ENCODE measurements at places on chromosomes 2 and 18.
A peak's percentile ranks its signal among the peaks of the same experiment; 100 is the strongest.

DNA sequence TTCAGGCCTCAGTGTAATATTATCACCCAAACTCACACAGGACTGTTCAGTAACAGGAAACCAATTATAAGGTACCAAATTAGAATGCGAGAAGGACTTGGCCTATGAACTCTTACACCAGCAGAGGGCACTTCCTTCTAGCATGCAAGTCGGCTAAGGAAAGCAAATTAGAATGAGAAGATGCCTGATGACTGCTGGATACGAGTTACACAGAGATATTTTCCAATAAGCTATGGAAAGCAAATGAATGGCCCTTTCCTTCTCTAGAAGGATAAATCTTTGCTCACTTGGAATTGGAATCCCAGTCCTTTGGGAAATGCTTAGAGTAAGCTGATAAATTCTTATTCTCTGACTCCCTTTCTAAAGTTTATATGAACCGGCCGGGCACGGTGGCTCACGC, 109.8 kb downstream of the AP1S3 start:
- peak; percentile 61 for DNase-seq

DNA sequence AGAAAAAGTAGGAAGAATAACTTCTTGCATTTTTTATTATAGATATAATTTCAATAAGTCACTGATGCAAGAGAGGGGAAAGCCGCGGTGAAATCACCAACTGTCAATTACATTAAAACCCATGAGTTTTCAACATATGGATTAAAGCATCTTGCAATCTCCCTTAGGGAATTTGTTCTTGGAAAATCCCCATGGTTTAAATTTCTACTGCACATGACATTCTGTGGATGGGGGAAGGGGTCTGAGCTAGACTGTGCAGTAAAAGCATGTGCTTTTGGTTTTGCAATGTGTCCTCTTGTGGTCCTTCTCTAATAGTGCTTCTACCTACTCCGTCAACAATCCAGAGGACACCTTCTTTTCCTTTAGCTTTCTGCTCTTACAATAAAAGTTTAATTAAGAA, 894.0 kb downstream of the DCDC2C start:
- no peak for DNase-seq

GRCh38 chr2:27830656-27831055, 59.1 kb downstream of the MRPL33 start:
- no peak for DNase-seq

- DNase-seq: peak; percentile 70
Observed at GRCh38 chr2:143513081-143513480, 383.9 kb downstream of the ARHGAP15 start.

- no peak for DNase-seq
Observed at GRCh38 chr2:200373973-200374416, 67.5 kb downstream of the SPATS2L start.

DNA sequence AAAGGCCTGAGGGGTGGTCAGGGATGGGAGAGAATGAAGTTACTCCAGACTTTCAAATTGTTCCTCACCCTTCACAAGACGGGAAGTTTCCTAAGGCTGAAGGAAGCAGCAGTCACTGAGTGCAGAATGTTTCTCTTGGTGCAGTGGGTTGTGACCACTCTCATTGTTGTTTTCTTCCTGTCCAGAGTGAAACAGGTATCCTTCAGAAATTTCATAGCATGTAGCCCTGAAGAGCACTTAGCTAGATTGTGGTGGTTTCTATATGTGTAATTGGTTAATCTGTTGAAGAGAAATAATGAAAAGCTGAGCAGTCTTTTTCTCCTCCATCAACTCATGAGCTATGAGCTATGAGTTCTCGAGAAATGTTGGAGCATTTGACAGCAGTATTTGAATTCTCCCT, 96.8 kb downstream of the GPD2 start:
- DNase-seq: no peak

GRCh38 chr18:41128126-41128525, 826.9 kb upstream of the PIK3C3 start:
- DNase-seq: no peak

DNA sequence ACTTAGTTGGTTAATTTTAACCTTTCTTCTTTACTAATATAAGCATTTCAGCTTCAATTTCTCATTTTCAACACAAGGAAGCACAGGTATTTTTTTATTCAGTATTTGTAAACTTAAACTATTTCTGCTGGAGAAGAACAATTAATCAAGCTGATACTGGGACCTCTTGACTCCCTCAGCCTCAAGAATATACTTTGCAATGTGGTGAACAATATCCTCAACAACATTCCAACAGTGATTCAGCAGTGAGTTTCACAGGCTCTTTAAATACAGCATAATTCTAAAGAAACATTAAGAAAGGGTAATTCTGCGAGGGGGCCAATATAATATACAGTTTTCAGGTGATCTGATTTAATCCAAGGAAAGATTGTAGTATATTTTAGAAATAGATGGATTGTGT, 10.0 kb downstream of the RAPGEF4 start:
- peak; percentile 37 for DNase-seq

DNA sequence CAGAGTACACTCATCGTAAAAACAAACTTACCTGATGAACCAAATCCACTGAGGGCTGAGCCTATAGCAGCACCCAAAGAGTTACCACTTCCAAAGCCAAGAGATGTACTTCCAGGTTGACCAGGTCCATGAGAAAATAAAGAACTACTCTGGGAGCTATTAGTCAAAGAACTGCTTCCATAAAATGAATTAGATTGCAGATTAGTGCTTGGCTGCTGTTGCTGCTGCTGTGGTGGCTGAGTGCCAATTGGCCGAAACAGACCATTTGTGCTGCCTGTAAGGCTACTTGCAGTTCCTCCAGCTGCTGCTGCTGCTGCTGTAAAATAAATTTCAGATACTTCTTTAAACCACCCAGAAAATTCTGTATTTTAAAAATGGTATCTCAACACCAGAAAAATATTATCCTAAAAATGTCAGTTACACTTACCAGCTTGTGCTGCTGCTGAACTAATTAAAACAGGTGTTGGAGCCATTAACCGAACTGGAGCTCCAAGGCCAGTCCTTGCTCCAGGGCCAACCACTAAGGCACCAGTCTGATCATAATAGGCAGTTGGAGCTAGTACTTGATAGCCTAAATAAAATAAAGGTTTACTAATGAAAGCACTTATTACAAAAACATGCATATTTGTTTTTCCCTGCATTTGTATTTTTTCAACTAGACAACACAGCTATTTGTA, 58.1 kb upstream of the SDC1 start:
- no peak for DNase-seq

DNA sequence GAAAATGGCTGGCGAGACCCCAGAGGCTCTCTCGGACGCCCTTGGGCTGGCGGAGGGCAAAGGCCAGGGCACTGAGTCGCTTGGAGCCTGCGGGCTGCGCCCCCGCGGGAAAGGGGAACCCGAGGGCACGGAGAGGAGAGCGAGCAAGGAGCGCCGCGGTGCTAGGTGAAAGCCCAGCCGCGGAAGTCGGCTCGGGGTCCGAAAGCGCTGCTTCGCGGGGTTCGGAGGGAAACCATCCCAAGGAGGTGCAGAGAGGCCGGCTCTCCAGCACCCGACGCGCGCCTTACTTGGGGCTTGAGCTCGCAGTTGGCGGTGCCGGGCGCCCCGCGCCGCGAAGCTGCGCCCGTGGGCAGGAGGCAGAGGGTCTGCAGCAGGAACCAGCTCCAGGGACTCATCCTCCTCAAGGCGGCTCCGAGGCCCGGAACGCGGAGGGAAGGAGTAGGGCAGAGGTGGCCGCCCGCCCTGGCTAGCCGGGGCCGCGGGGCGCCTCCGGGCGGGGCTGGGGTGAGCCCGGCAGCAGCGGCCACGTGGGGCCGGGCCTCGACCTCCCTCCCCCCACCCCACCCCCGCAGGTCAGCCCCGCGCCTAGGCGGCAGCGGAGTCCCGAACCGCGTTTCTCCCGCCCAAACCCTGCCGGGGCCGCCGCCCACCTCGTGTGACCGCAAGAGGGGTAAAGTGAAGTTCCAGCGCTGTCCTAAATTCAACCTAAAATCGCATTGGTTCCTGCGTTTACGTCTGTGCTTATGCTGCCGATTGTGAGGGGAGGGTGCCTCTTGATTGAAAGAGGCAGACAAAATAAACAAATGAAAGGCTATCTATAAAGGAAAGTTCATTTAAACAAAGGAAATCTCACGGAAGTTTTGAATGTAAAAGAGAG, at the start of gene TRABD2A:
Gene TRABD2A, minus strand, starts transcription at position 440 of the 877 bp plus-strand sequence. Its CDS starts 45 bp downstream, at position 395.
- no peak for DNase-seq

- no peak for DNase-seq
Observed at GRCh38 chr2:16671760-16672159, 6.1 kb upstream of the CYRIA start.

All from fibroblast of skin of back (primary cell).